ENCODE measurements at places on chromosomes 16 and 17.

DNA sequence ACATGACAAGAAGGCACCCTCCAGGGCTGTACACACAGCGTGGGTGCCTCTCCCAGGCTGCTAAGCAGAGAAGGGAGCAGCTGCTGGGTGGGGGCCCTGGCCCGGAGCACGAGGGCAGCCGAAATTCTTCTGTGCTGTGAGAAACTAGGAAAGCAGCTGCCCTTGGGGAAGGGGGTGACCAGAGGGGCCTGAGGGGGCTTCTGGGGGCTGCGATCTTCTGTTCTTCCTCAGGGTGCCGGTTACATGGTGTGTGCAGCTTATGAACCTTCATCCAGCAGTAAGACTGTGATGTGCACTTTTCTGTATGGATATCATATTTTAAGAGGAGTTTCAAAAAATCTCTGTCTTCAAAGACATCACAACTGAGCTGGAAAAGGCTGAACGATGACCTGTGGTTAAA is 43.2 kb upstream of the METRNL start:
- DNase-seq, result no peak

DNA sequence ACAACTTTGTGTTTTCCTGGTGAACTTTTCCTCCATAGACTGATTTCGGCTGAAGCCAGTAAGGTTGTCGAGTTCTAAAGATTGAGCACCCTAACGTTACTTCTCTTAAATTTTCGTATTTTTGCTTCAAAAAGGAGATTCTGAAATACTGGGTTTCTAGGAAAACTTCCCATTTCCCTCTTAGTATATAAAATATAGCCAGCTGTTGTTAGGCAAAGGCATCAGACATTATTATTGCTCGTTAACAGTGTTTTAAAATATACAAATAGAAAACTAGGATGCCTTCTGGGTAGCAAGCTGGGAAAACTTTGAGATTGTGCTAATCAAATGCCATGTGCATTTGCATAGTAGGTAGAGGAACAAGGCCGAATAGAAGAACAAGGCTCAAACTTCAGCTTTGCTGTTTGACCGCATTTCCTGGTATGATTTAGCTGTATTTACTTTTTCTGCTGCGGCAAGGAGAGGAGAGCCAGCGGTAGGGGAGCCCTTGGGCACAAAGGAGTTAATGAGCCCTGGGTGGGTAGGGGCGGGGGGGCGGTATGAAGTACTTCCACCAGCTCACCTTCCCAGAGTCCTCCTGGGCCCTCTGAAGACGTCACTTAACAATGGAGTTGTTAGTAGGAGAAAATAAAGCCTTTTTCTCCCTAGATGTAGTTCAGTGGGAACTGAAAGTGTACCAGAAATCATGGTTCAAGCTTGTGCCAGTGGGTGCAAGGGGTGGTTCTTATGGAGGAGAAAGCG is 151.9 kb downstream of the MSI2 start:
- DNase-seq, result no peak

DNA sequence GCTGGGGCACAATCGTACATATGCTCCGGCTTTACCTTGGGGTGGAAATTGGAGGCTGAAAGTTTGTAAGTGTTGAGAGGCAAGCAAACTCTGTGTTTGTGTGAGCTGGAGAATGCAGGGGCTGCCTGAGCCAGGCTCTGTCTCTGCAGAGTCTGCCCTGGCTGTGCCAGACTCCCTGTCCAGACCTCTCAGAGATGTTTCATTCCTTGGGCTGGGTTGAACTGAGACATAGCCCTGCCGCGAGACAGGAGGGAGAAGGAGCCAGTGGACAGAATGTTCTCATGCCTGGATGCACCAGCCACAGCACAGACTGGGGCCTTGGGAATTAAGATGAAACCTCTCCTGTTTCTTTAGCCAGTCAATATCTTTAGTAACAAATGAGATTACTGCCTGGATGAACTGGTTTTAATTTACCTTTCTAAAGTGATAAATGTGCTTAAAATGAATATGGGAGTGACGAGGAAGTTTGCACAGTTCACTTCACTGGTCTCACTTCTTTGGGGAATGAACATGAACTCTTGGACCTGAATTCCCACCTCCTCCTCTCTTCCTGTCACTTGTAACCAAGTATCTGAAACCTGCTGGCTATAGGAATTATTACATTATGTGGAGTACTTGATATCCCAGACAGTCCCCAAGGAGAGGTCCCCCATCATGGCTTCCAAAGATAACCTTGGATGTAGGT is 40.1 kb downstream of the YPEL2 start:
- no peak for DNase-seq

GRCh38 chr17:61464843-61465180 is 12.6 kb downstream of the TBX4 start:
- DNase-seq, result no peak

GRCh38 chr17:38725066-38725465 is 5.1 kb upstream of the CISD3 start:
- no peak for DNase-seq

- DNase-seq, result no peak
Observed at GRCh38 chr16:25066426-25066746, 45.2 kb upstream of the LCMT1 start.

GRCh38 chr17:57253362-57254065 is 2.8 kb upstream of the MSI2 start:
- no peak for DNase-seq

- DNase-seq, result no peak
Observed at GRCh38 chr16:23856251-23856709, 20.5 kb downstream of the PRKCB start.

DNA sequence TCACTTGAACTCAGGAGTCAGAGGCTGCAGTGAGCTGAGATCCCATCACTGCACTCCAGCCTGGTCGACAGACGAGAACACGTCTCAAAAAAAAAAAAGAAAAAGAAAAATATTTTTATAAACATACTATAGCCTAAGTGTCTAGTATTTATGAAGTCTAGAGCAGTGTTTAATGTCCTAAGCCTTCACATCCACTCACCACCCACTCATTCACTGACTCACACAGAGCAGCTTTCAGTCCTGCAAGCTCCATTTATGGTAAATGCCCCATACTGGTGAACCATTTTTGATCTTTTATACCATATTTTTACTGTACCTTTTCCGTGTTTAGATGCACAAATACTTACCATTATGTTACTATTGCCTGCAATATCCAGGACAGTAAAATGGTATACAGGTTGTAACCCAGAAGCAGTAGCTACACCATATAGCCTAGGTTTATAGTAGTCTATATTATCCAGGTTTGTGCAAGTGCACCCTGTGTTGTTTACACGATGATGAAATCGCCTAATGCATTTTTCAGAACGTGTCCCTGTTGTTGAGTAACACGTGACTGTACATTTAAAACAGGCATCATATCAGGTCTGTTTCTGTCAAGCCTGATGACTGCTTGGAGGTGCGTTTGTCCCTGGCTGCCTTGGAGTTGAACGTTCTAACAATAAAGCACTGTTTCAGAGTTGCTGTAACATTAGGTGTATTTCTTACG is 10.1 kb downstream of the NUDT7 start:
- DNase-seq, result peak; percentile 74

GRCh38 chr17:71505200-71505599 is 615.6 kb upstream of the SOX9 start:
- DNase-seq, result peak; percentile 34

DNA sequence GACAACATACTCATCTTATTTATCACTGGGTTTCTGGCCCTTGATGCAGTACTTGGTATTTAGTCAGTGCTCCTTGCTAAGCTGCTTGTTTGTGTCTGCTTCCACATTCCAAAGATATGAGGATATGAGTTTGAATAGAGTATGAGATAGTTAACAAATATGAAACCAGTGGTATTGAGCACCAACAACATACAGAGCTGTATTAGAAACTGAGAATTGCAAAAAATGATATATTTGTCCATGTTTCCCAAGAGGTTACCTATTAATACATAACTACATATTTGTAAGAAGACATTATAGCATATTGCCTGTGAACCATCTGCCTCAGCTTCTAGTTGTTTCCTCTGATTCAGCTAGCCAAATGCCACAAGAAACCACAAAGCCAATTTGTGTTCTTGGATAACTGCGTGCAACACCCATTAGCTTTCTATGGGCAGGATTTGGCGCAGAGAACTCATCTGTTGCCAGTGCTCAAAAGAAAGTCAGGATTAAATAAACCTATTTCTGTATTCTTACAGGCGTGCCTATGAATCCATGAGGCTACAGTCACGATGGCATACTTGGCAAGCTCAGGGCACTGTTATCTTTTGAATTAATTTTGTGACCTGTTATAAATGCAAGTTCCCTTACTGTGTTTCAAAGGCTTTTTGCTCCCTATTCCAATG is 194.4 kb downstream of the MAP2K6 start:
- peak; percentile 98 for DNase-seq

- no peak for DNase-seq
Observed at GRCh38 chr17:51050291-51051033, 70.2 kb downstream of the SPAG9 start.

- no peak for DNase-seq
Observed at GRCh38 chr17:81537343-81537855, 9.2 kb downstream of the FSCN2 start.

GRCh38 chr16:28308794-28309584 is 16.7 kb downstream of the SBK1 start:
- DNase-seq, result no peak

GRCh38 chr16:59737274-59737673 is 1003.2 kb upstream of the GOT2 start:
- no peak for DNase-seq

- no peak for DNase-seq
Observed at GRCh38 chr16:49049191-49049590, 232.4 kb downstream of the CBLN1 start.

GRCh38 chr17:76265624-76266243 is 586 bp downstream of the UBALD2 start:
- peak; percentile 54 for DNase-seq

- DNase-seq, result no peak
Observed at GRCh38 chr17:75473246-75473645, 16.8 kb downstream of the TMEM94 start.

DNA sequence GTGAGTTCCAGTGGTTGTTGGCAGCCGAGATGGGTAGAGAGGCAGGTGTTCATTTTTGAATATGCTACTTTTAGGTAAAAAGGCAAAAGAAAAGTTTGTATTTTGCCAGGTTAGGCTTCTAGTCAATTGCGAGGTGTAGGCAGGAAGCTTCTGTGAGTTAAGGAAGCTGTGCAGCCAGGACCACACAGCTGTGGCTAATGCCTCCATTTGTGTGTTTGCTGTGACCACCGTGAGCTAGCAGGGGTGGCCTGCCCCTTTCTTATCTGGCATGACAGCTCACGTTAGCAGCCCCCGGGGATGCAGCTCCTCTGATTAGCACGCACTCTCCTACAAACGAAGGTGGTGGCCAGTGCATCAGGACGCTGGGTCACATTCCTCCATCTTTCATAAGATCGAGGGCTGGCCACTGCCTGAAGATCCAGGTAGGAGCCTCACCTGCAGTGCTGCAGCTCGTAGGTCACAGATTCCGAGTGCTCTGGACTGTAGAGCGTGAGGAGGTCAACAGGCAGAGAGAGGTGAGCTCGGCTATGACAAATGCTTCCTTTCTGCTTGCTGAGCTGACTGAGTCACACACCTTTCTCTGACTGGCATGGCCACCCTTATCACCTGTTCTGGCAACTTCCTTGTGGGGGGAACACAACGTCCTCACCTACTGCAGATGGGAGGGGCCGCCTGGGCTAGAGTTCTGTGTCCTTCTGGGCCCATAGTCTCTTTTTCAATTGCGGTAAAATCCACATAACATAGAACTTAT is 244.4 kb downstream of the HS3ST3B1 start:
- no peak for DNase-seq

DNA sequence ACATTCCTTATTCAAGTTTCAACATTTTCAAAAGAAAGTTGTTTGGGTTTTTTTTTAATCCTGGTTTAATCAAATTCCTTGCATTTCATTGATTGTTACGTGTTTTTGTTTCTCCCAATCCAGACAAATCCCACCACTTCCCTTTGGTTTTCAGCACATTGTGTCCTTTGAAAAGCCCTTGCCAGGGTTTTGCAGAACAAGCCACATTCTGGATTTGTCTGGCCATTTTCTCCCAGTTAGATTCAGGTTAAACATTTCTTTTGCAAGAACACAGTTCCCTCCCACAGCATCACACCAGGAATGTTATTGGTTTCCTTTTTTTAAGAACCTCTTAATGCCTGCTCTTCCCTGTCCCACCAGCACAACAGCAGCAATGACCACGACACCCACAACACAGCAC is 278.0 kb upstream of the SALL1 start:
- DNase-seq, result no peak

DNA sequence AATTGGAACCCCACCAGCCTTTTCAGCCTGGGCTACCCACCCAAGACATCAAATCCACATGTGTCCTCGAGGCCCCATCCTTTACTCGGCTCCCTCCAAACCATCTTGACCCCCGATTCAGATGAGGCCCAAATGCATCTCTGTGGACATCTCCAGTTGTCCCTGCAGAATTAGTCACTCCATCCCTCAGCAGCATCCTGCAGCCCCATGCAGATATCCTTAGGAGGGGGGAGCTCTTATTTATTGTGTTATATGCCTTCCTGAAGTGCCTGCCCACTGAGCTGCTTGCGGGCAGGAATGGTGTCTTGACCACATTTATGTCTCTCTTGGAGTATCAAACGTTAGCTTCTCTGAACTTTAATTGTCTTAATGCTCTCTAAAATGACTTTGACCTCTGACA is 15.6 kb downstream of the CDK5RAP3 start:
- no peak for DNase-seq

DNA sequence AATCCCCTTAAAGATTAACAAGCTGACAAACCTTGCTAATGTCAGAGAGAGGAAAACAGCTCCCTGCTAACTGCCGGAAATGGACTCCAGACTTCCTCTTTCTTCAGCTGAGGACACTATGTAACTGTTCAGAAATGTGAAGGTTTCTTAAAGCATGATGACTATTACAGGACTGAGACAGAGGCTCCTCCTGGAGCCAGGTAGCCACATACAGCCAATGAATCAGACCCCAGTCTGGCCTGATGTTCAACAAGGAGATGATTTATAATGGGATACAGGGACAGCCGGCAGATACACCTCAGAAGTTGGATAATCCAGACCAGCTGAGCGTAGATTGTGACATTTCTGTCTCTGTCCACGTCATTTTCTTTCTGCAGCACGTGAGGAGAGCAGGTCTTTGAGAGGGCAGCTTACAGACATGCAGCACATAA is 216.2 kb downstream of the HS3ST3A1 start:
- DNase-seq, result peak; percentile 22

DNA sequence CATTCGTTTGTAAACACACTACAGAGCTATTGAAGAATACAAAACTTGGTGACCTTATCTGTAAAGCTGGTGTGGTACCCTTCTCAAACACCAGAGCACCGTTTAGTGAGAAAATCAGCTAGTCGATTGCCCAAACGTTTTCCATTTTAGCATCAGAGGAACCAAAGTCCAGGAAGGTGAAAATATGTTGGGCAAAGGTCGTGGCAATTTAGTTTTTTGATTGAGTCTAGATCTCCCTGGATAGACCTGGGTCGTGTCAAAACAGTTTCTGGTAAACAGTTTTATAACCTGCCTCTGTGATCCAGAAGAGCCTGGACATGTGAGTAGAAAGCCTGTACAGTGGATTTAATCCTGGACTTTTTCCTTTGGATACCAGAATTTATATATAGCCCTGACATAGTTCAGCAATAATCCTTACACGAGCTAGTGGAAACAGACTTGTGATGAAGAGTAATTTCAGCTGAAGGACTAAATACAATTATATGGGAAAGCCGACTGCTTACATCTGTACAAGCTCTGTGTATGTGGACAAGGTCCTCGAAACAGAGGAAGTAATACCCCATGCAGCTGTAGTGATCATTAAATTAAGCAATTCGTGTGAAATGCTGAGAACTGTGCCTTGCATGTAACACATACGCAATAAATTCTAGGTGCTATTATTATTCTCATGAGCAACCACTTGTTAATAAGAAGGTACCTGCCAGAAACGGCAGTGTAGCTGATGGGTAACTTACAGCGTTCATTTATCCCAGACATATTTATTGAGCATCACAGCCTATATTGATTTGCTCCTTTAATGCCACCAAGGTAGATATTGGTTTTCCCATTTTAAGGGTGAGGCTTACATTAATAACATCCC is 72.5 kb downstream of the MAP2K6 start:
- no peak for DNase-seq
